Stimulated activated CD8-positive, alpha-beta memory T cell treated with anti-CD3 and anti-CD28 coated beads, Interleukin-7, amount 100 ng/mL, for 1 hour (primary cell): ENCODE measurements at places on chromosomes 3 and 15.

DNA sequence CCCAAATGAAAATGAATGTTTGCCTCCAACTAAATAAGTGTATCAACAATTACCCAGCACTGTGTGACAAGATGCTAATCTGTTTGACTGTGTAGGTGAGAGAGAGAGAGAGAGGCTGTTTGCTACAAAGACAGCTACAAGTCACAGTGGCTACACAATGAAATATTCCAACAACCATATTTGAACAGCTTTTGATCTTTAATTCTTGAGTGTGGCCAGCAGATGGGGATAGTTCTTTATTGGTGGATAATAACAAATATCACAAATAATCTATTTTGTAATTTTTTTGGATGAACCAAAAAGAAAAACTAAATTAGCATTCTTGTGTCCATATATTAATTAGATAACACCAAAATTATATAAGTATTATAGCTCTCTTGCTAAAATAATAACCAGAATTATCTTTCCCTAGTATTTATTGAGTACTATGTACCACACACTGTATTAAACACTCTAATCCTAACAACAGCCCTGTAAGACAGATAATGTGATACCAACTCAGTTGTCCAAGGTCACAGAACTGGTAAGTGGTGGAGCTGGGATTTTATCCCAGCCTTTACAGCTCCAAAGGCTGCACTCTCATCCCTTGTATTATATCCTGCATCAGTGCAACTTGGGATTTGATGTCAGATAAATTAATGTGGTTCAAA, 61.9 kb upstream of the C3orf80 start:
- DNase-seq: no peak

GRCh38 chr15:96414875-96415274, 84.4 kb downstream of the NR2F2 start:
- no peak for DNase-seq

DNA sequence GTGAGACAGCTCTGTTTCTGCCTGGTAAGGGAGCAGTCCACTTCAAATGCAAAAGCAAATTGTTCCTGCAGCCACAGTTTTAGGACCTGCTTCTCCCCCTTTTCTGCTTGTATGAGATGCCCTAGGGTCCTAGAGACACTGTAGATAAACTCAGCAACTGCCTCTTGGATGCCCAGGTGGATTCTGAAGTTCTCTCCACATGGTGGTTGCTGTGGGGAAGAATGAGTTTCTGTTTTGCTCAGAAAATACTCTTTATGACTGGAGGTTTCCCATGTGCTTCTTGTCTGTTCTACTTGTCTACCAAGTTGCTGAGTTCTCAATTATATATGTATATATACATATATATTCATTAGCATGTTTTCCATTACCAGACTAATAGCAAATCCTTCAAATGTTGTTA, 5.6 kb upstream of the ZNF80 start:
- DNase-seq: no peak

GRCh38 chr15:41975669-41976068, 3.3 kb upstream of the EHD4 start:
- DNase-seq: no peak
